Endothelial cell of umbilical vein (primary cell): ENCODE measurements at places on chromosomes 2 and 18. TPM values are rescaled to one million over a fixed set of nuclear protein-coding genes. Genes with fewer than 3 reads are reported as not detected.

GRCh38 chr2:124162256-124162655 lies 137.2 kb downstream of the CNTNAP5 start:
- no peaks in the 10 kb centered on the region for H3K27me3 ChIP-seq
- no peak for DNase-seq
- no peak overlapping the region for H3K27ac ChIP-seq
- H3K4me3 ChIP-seq: no peak overlapping the region
- H3K4me1 ChIP-seq: no peaks in the 10 kb centered on the region

- no peak for DNase-seq
- no peak overlapping the region for H3K27ac ChIP-seq
- H3K36me3 ChIP-seq: no peaks in the 10 kb centered on the region
These were observed 66.4 kb downstream of the ZNF516 start for GRCh38 chr18:76428396-76429261.

DNA sequence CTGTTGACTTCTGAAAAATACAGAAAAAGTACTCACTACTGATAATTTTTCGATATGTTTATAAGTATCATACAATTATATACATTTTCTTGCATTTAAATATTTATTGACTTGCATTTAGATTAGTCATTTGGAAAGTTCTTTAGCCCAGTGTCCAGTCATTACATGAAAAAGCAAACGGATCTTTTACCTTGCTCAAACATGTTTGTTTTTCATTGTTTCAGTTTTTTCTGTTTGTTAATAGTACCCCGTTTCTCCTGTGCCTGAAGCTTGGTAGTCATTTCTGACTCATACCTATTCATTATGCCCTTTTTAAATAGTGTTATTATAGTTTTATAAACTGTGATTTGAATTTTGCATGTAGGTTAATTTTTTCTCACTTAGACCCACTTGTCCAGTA lies 28.1 kb downstream of the CEP192 start:
- H3K4me3 ChIP-seq: no peak overlapping the region
- DNase-seq: peak; percentile 58
- H3K36me3 ChIP-seq: peaks cover 26% of the 10 kb centered on the region
- H3K27me3 ChIP-seq: no peaks in the 10 kb centered on the region

DNA sequence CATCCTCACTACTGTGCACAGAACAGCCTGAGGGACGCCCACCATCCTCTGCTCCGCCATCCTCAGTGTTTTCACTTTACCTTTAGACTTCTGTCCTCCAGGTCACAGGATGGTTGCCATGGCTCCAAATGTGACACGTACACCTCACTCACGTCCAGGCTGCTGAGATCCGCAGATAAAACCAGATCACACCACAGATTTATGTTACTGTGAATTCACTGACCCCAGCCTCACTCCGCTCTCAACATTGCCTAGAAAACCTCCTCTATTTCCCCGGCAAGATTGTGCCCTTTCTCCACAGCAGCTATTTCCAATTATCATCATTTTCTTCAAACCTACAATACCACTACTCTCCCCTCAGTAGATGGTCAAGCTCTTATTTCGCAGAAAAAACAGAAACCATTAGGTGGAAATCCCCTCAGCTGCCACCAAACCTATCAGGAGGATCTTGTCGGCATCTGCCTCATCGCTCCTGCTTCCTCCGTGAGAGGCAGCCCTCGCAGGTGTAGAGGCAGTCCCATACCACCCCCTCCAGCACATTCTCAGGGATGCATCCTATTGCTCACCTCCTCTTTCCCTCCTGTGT lies 49.8 kb upstream of the SLC1A4 start:
- no peaks in the 10 kb centered on the region for H3K4me1 ChIP-seq
- DNase-seq: no peak
- H3K36me3 ChIP-seq: no peaks in the 10 kb centered on the region
- peaks cover 6% of the 10 kb centered on the region for H3K27me3 ChIP-seq
- no peak overlapping the region for H3K4me3 ChIP-seq

- H3K27me3 ChIP-seq: no peaks in the 10 kb centered on the region
- H3K4me3 ChIP-seq: no peak overlapping the region
- H3K4me1 ChIP-seq: peaks cover 53% of the 10 kb centered on the region
- no peaks in the 10 kb centered on the region for H3K36me3 ChIP-seq
- DNase-seq: peak; percentile 89
These were observed 60.8 kb downstream of the LIMS1 start for GRCh38 chr2:108594982-108595464.

GRCh38 chr2:237097911-237098702 lies 12.4 kb downstream of the COPS8 start:
- H3K36me3 ChIP-seq: peaks cover 11% of the 10 kb centered on the region
- DNase-seq: peak; percentile 88
- H3K4me3 ChIP-seq: no peak overlapping the region
- no peaks in the 10 kb centered on the region for H3K27me3 ChIP-seq
- peaks cover 50% of the 10 kb centered on the region for H3K4me1 ChIP-seq

ANKMY1 gene
- polyA plus RNA-seq: 7.7 and 9.0 TPM in 2 replicates

IDH1 gene
- 47.1 and 63.1 TPM in 2 replicates for polyA plus RNA-seq

DUSP19 gene
- polyA plus RNA-seq: 0.53 and 0.69 TPM in 2 replicates

IL18R1 gene
- polyA plus RNA-seq: 1.8 and 2.9 TPM in 2 replicates
